ENCODE measurements at places on chromosomes 4 and X.

- no peak for DNase-seq
Observed at GRCh38 chr4:6228158-6229067, 28.1 kb upstream of the JAKMIP1 start.

- peak; percentile 16 for DNase-seq
Observed at GRCh38 chr4:123218981-123219380, 177.6 kb upstream of the SPRY1 start.

DNA sequence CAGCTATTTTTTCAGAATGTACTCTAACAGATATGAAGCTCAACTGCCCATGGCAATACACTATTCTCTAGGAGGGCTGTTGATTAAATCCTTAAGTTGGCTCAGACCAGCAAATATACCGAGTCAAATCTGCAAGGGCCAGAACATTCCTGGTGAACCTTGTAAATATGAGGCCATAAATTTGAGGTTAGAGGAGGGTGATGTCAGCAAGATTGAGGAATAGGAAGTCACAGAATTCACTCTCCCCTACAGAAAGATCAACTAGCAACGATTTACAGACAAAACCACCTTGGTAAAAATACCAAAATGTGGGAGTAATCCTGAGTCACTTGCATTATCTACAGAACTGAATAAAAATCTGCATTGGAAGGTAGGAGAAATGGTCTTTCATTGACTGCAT, 399.3 kb downstream of the GPM6A start:
- no peak for DNase-seq

GRCh38 chrX:70336767-70337166, 46.9 kb downstream of the KIF4A start:
- no peak for DNase-seq

DNA sequence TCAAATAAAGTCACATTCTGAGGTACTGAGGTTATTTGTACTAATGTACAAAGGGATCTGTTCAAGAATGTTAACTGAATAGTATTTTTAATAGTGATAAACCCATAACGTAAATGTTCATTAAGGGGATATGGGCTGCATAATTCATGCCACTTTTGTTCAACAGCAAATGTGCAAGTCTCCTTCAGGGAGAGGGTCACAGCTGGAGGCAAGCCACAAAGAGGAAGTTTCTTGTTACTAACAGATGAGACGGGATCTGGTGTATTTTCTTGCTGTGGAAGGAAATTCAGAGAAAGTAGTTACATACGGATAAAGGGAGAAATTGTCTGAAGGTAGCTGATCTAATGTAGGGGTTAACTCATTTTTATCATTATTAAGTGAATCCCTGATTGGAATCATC, 10.0 kb downstream of the ZFP42 start:
- DNase-seq: no peak

GRCh38 chr4:11483046-11483445, 54.4 kb upstream of the HS3ST1 start:
- DNase-seq: peak; percentile 62

- no peak for DNase-seq
Observed at GRCh38 chrX:48573690-48574269, 504 bp upstream of the RBM3 start.

- peak; percentile 98 for DNase-seq
Observed at GRCh38 chr4:81421346-81422218, 50.1 kb downstream of the RASGEF1B start.

- peak; percentile 62 for DNase-seq
Observed at GRCh38 chr4:40916880-40917279, 167.1 kb downstream of the NSUN7 start.

GRCh38 chrX:83593634-83594294, 85.7 kb downstream of the POU3F4 start:
- DNase-seq: no peak

DNA sequence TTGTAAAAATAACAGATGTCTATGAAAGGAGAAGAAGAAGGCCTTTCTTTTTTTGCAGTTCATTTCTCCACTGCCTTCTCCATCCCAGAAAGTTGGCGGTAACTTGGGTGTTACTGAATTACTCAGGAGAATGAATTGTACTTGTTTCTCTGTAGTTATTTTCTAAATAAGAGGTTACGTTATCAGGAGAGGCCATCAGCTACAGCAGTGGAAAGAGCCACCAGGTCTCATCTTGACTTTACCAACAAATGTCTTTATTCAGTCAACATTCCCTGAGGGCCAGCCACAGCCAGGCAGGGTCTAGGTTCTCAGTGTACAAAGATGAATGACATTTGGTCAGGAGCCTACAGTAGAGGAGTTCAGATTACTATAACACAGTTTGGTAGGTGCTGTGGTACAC, 8.1 kb downstream of the HADH start:
- no peak for DNase-seq

GRCh38 chr4:189792924-189793618, 147.6 kb upstream of the FRG1 start:
- peak; percentile 86 for DNase-seq

GRCh38 chr4:108152980-108153379, 15.8 kb downstream of the LEF1 start:
- DNase-seq: no peak

- DNase-seq: no peak
Observed at GRCh38 chrX:129631849-129632248, 22.9 kb downstream of the APLN start.

- peak; percentile 68 for DNase-seq
Observed at GRCh38 chr4:168183717-168184571, 91.6 kb downstream of the ANXA10 start.

- DNase-seq: no peak
Observed at GRCh38 chr4:161061046-161061445, 1102.8 kb downstream of the FSTL5 start.

- DNase-seq: no peak
Observed at GRCh38 chr4:95264843-95265242, 283.9 kb downstream of the UNC5C start.

DNA sequence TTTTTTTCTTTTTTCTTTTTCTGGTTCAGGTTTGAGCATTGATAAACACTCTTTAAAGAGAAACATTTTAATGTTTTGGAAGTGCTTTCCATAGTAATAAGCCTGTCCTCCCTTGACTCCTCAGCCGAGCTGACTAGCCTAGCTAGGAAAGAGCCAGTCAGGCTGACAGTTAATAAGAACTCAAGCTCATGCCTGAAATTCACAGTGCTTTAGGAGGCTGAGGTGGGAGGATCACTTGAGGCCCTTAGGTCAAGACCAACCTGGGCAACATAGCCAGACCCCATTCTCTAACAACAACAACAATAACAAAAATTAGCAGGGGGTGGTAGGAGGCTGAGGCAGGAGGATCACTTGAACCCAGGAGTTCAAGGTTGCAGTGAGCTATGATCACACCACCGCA, 53.4 kb upstream of the ZCCHC13 start:
- DNase-seq: no peak

DNA sequence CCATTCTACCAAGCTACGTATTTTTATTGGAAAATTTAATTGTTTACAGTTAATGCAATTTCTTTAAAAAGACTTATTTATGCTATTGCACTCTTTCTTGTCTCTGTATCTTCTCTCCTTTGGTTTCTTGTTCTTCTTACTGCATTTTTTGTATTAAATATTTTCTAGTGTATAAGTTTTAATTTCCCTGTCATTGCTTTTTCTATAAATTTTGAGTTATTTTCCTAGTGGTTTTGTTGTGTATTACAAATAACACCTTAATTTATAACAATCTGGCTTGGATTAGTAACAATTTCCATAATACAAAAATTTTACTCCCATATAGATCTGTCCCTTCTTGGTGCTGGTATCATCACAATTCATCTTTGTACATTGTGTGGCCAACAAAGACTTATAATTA, 303.5 kb upstream of the SPOCK3 start:
- no peak for DNase-seq
